ENCODE measurements at places on chromosomes 5 and 9.

DNA sequence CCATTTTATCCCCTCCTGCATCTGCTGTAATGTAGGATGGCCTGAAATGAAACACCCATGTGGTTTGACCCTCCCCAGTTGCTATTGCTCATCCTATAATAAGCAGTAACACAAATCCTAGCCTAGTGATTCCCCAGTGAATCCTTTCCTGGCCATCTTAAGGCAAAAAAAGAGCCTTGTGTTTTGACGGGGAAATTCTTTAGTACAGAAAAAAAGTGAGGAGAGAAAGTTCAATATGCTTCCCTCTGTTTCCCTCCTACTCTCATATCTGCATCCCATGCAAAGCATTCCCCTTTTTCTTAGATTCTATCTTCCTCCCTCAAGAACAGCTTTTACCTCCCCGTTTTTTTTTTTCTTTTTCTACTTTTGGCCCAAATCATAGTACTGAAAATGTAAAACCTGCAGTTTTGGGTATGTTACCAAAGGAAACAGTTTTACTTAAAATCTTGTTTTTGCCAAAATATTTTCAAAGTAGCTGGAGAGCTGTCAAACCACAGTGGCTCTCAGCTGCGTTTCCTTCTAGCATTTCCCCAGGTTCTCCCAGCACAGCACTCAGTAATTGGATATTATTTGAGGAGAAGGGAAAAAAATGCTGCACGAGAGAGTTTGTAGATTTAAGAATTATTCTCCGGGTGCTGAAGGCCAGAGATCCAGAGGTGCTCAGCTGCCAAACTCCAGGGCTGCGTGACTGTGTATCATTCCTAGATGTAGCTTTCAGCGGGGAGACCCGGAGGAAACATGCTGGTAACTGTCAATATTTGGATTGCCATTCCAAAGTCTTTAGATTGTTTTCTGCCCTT lies 321.4 kb downstream of the NPR3 start:
- no peak for DNase-seq

DNA sequence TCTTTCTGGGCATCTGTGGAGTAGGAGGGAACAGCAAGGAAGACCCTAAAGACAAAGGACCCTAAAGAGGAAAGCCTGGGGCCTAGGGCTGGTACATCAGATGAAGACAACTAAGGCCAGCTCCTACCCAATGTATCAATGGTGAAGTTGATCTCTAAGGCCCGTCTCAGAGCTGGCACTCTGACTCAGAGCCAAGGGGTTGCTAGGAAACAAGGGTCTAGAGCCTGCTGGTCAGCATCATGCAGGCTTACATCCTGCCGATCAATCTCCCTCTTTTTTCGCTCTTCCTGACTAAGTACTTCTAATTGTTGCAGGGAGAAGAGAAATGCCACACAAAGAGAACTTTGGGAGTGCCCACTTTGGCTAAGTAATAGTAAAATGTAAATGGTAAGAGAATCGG lies 26.2 kb downstream of the TRIM32 start:
- no peak for DNase-seq

GRCh38 chr9:93267091-93267541 lies 83.2 kb downstream of the WNK2 start:
- no peak for DNase-seq

DNA sequence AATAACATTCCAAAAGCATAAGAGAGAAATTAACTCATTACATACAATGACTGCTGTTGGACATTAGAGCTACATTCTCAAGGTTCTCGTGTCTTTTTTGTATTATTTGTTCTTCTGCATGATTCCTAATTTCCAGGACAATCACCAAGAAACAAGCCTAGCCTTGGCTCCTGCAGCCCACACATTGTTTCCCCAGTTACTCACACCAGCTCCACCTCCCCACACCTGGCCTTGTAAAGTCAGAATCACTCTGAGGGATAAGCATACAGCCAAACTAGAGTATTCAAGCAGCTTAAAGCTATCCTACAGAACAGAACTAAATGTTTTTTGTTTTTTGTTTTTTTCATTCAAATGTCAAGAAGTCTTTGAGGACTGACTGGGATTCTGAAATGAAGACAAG lies 189.2 kb downstream of the HINT1 start:
- no peak for DNase-seq

- DNase-seq = no peak
Measured at GRCh38 chr5:55895346-55895745, 44.2 kb downstream of the IL31RA start.
